ENCODE measurements at places on chromosomes 7 and 10.

GRCh38 chr10:103498936-103499638 lies 5.6 kb downstream of the NEURL1 start:
- no peak for DNase-seq

GRCh38 chr10:50972591-50972990 lies 87.2 kb upstream of the A1CF start:
- DNase-seq, result no peak

DNA sequence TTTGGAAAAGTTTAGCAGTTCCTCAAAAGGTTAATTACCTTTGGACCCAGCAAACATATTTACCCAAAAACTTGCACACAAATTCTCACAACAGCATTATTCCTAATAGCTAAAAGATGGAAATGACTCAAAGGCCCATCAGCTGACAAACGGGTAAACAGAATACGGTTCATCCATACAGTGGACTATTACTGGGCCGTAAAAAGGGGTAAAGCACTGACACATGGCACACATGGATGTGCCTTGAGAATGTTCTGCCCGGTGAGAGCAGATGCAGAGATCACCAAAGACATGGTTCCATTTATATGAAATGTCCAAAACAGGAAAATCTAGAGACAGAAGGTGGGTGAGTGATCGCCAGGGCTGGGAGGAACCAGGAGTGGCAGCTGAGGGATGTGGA lies 95.2 kb upstream of the DNAJB6 start:
- DNase-seq, result no peak

- DNase-seq, result no peak
Observed at GRCh38 chr7:22210355-22210754, 146.6 kb downstream of the RAPGEF5 start.

DNA sequence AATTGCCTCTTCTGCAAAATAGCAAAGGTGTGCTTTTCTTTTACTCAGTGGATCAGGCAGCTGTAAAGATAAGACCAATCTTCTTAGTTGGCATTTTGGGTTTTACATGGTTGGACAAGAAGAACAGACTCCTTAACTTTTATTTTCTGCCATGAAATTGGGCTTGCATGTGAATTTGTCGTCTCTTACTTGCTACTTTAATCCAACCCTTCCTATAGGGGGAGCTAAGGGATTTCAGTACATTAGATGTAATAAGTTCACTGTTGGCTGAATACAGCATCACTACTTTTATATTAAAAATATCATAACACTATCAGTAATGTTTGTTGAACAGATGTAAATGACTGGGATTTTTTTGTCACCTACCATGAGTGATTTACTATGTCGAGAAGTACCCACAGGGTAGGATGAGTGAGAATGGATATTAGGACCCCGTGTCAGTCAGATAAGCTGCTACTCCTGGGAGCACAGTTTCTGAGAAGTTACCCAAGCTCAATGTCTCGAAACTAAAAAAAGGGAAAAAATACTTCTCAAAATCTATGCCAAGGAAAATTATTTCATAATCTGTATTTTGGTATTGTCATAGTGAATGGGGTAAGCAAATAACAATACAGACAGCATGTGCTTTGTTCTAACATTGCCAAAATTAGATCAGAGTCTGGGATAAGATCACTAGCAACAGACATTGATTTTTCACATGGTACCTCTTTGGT lies 127.4 kb upstream of the AGR3 start:
- no peak for DNase-seq

DNA sequence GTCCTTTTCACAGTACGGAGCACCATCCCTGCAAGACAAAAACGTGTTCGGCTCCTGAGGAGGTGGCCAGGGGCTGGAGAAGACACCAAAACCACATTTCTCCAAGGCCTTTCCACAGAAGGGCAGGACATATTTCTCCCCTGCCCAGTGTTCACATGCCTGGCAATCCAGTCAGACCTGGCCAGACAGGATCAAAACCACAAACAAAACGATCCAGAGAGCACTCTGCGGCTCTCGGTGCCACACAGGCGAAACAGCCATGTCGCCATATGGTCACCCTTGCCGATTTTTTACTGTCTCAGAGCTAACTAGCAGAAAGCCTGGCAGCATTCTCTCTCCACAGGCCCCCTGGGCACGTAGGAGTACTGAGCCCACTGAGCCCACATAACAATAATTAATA lies 113.0 kb downstream of the ABLIM1 start:
- no peak for DNase-seq

GRCh38 chr7:390761-391410 lies 100.9 kb downstream of the FOXL3 start:
- no peak for DNase-seq

- DNase-seq, result no peak
Observed at GRCh38 chr7:117572856-117573620, 93.2 kb downstream of the CFTR start.

- no peak for DNase-seq
Observed at GRCh38 chr7:80098795-80099194, 35.8 kb upstream of the GNAI1 start.

GRCh38 chr10:70357565-70357964 lies 24.9 kb downstream of the LRRC20 start:
- no peak for DNase-seq

GRCh38 chr7:510782-511281 lies 8.8 kb downstream of the PDGFA start:
- DNase-seq, result no peak

DNA sequence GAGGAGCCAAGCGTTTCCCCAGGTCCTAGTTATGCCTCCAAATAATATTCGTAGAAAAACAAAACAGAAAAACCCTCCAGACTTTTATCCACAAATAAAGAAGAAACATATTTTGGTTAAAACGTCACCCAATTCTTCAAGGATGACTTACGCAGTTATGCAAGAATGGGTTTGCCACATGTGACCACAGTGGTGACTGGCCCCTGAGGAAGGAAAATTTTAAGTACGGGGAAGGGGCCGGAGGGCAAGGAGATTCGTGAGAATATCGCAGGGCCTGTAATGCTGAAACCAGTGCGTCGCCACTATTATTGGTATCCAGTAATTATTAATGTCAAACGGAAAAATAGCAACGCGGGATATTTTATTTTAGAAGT lies 537 bp upstream of the MRPS24 start:
- DNase-seq, result no peak

- DNase-seq, result no peak
Observed at GRCh38 chr10:93945819-93946218, 47.9 kb upstream of the PLCE1 start.

DNA sequence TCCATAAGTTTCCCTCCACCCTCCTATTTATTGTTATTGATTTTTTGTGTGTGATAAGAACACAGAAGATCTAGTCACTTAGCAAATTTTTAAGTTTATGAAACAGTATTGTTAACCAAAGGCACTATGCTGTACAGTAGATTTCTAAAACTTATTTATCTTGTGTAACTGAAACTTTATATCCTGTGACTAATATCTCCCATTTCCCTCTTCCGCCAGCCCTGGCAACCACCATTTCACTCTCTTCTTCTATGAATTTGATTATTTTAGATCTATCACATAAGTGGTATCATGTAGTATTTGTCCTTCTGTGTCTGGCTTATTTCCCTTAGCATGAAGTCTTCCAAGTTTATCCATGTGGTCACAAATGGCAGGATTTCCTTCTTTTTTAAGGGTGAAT lies 144.3 kb upstream of the INHBA start:
- no peak for DNase-seq

- peak; percentile 47 for DNase-seq
Observed at GRCh38 chr10:101071267-101071884, 9.6 kb downstream of the KAZALD1 start.

- DNase-seq, result peak; percentile 65
Observed at GRCh38 chr10:60031664-60032063, 125.3 kb upstream of the CCDC6 start.

GRCh38 chr10:27145937-27146336 lies 8.2 kb downstream of the YME1L1 start:
- no peak for DNase-seq

DNA sequence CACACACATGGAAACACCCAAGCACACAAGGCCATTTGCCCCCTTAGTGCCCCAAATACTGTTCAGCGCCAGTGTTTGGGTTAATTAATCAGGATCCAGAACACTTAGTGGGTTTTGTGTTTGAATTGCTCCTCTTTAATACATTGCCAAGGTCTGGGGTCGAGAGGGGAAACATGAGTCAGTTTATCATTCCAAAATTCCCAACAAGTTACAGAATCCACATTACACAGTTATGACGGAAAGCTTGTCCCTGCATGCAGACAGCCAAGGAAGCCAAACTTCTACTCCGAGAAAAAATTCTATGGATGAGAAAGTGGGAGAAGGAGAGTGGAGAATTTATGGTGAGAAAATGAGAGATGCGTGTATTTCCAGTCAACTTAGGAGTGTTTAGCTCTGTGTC lies 189.0 kb downstream of the NPSR1 start:
- no peak for DNase-seq

DNA sequence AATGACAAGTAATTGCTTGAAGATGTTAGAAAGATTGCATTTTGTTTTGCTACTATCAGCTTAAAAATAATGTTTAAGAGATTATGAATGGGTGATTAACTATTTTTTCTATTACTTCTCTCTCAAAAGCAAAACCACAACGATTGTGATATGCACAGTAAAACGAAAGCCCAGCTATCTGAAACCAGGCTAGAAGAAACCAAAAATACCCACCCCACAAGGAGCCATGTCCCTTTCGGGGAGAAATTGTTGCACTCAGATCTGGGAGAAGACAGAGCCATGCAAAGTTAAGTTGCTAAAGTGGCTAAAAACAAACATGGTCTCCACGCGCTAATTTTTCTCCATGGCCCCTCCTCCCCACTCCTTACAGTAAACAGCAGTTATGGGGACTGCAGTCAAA lies 173.6 kb downstream of the RPS24 start:
- DNase-seq, result no peak

GRCh38 chr7:102895602-102896001 lies 17.2 kb upstream of the LRRC17 start:
- DNase-seq, result no peak

DNA sequence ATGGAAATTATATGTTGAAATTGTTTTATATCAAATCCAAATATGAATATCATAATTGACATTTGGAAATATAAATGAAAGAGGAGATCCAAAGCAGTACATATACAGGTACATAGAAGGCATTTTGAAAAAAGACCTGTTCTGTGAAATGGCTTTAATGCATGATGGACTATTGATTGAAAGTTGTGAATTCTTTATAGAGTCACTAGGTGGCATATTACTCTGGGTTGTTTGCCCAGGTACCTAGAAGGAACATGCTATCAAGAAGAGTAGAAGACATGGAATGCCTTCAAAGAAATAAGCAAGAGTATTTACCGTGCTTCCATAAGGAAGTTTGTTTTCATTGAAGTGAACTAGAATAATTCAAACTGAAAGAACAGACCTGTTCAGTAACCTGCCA lies 160.0 kb upstream of the ANK3 start:
- no peak for DNase-seq

DNA sequence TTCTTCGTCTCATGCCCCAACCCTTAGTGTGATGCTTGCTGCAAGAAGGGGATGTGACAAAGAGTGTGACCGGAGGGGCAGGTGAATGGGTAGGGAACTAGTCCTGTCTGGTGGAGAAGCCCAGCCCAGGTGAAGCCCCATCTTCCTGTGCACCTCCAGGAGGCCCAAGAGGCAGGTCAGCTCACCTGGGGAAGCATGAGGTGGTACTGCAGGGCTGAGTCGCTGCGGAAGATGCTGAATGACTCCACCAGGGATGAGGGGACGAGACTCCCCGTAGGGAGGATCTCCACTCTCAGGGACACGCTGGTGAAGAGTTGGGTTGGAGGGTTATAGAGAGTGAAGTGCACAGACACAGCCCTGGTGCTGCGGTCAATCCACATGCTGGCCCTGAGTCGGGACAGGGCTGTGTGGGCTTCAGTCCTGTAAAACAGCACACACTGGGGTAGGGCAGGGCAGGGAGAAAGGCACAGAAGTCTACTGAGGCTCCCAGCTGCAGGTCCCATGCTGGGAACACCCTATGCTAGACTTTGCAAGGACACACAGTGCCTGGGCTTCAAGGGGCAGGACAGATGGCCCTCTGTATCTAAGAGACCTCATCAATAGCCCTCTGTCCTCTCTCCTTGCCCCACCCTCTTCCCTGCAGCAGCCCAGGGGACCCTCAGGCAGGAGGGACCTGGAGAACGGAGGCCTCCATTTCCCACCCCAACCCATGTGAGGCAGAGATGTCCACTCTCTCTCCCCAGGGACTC lies 136.5 kb downstream of the PKD1L1 start:
- no peak for DNase-seq

GRCh38 chr10:80132299-80133139 lies at the start of gene PLAC9:
Gene PLAC9 (plus strand): TSS chr10:80132730. CDS start chr10:80132763, 33 bp downstream.
- no peak for DNase-seq

DNA sequence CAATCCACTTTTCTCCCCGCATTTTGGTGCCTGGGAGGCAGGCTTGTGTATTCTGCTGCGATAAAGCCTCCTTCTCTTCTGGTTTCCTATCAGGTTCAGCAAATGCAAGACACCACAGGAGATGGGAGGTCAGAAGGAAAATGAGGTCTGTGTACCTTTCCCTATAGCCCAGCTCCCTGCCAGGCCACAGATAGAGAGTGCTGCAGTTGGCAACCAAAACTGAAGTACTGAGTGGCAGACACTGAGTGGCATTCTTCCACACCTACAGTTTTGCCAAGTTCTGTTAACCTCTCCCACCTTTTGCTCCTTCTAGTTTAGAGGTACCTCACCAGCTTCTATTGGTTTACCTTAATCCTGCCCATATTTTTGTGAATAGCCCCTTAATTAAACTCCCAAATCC lies 948.4 kb downstream of the SORCS1 start:
- no peak for DNase-seq

DNA sequence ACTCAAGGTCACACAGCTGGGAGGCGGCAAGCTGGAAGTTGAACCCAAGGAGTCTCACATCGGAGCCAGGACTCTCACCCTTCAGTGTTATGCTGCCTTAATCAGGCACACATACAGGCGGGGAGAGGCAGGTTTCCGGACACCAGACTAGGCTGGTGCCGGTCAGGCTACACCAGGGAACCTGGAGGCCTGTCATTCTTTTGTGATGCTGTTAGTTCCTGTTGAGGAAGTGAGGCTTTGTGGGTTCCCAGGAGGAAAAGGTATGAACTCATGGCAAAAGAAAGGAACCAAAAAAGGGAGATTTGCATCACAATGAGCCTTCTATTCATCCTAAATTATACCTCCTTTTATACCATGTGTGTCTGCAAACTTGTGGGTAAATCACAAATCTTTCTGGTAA lies 103.8 kb downstream of the TCF7L2 start:
- no peak for DNase-seq

GRCh38 chr7:85775431-85775830 lies 588.6 kb upstream of the SEMA3D start:
- DNase-seq, result no peak

Measured in stimulated activated naive B cell treated with anti-CD40 and anti-IgM and Interleukin-4, amounts not matched to agents 10 μg/mL and 1 μg/mL and 100 μg/mL, for 72 hours (primary cell).